ENCODE measurements at places on chromosomes 3 and 15. TPM values are rescaled to one million over a fixed set of nuclear protein-coding genes. Genes with fewer than 3 reads are reported as not detected.

Gene NME9
- total RNA-seq: 3.1 TPM

Gene HEG1
- 11.7 TPM for total RNA-seq

Gene ATP8B4
- total RNA-seq: 1.2 TPM

Gene ITIH1
- total RNA-seq: not detected

Gene CHST2
- 1.8 TPM for total RNA-seq

Gene CDHR4
- not detected for total RNA-seq

Gene ARGFX
- not detected for total RNA-seq
